ENCODE measurements at places on chromosomes 2 and 18.
A peak's percentile ranks its signal among the peaks of the same experiment; 100 is the strongest.

- DNase-seq, result no peak
These were observed 902.8 kb downstream of the DSC3 start for GRCh38 chr18:30139631-30140287.

DNA sequence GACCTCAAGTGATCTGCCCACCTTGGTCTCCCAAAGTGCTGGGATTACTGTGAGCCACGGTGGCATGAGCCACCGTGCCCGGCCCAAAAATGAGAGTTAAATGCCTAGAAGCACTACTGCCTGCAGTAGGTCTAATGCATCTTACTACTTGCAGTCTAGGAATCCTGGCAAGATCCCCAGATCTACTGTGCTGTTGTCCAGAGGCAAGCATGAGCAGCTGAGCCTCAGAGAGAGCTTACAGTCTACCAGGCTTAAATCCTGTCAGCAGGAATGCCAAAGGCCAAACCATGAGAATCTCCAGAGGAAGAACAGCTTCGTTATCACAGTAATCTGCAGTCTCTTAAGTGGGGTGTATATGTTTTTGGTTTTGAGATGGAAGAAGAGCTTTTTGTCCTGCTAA lies 54.4 kb downstream of the XRCC5 start:
- DNase-seq, result no peak

DNA sequence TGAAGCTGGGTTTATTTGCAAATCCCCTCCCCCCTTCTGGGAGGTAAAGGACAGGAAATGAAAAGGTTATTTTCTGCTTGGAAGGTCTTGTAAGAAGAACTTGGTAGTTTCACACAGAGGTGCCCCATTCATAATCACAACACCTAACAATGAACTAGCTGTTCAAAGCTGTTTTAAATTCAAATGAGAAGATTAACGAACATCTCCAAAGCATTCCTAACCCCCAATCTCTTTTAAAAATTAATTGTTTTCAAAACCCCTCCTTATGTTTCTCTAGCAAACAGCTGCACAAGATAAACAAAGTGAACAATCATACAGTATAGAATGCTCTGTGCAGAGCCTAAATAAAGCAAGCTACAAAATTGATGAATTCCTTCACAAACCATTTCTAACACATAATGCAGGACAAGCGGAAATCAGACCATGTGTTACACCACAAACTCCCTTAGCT lies 271.4 kb downstream of the SATB2 start:
- DNase-seq, result no peak

DNA sequence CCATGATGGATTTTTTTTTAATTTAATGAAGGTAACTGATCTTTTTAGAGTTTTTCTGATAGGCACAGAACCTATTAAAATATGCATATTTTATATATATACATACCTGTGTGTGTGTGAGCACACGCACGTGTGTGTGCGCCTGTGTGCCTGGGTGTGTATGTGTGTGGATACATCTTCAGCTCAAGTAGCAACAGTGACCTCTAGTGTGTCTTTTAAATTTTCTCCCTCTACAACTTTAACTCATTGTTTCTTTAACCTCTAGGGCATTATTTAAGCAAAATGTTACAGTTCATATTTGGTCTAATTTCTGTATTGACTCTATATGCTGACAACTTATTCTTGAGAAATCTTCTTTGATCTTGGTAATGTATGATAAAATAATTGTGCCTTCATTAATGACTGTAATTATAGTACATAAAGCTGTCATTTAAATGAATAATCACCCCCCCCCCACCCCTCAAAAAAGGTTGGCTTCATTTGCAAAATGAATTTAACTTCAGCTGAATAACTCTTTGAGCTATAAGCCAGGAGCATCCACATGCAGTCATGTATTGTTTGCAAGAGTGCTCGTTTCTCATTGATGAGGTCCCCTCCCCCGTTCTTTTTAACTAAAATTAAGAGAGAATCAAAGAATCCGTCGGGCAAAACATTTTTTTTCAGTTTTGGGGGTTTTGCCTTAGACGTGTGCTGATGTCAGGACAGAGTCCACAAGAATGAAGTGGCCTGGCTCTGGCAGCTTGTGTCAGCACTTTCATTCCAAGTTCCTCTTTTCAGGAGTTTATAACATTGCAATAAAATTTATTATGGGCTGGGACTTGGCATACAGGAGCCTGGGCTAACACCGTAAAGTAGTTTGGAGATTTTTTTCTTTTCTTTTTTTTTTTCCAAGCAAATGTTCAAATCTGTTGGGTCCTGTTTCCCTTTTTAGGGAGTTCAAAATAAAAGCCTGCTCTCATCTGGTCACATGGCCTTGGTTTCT lies 80.0 kb downstream of the ETAA1 start:
- DNase-seq, result peak; percentile 35

- no peak for DNase-seq
These were observed 68.1 kb downstream of the FMNL2 start for GRCh38 chr2:152402780-152403759.

DNA sequence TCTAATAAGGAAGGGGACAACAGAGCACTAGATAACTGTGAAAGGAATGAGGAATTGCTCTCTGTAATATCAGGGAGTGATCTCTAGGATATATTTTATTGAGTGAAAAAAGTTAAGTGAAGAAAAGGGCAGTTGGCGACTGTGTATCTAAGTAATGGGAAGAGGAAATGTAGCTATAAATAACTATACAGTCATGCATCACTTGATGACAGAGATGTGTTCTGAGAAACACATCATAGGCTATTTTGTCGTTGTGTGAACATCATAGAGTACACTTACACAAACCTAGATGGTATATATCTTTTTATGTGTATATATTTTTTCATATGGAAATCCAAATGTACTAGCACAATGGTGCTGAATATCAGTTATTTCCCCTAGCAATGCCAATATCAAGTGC lies 329.3 kb downstream of the TXNL1 start:
- no peak for DNase-seq

GRCh38 chr2:21740484-21740883 lies 616.7 kb downstream of the TDRD15 start:
- DNase-seq, result no peak

DNA sequence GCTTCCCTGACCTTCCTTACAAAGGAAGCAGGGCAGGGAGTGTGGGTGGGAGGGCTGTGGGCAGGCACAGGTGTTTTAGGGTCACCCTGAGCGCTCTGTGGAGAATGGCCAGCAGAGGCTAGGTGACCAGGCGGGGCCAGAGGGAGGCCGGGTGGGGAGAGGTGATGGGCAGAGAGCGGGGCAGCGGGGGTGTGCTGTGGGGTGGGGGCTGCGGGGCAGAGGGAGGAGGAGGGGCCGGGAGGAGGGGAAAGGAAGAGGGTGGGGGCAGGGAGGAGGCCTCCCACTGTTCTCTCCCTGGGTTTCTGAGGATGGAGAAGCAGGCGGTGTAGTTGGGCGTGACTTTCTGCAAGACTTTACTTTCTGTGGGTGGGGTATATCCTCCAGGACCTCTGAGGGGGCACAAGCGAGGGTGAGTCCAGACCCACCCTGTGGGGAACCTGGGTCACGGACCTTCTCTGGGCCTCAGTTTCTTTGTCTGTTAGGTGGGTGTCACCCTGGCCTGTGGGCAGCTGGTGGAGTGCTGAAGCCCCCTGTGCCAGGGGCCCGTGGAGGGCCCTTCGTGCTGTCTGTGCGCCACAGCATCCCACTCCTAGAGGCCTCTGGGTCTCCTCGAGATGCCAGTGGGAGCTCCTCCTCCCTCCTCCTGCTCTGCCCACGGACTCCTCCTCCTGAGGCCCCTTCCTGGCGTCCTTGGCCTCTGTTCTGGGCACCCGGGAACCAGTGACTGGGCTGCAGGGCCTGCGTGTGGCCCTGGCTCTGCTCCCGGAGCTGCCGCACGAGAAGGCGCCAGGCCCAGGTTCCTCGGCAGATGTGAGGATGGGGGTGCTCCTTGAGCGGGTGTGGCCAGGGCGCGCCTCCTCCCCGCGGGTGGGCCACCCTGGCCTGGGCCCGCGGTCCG lies 6.3 kb upstream of the NEU4 start:
- no peak for DNase-seq

DNA sequence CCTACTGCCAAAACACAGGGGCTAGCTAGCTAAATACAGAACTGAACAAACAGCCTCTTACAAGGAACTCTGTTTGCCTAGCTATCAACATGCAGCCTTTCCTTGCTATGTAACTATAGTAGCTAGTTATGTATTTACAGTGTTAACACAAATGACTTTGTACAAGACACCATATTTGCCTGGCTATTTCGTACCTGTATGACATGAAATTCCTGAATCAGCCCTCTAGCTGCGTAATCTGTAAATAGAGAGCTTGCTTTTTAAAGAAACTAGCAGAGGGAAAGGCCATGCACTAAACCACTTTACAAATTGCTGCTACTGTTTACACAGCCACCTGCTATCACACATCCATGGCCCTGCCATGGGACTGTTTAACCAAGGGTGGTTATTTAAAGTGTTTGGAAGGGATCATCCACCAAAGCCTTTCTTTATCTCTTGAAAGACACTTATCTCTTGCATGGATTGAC lies 248.7 kb downstream of the TFCP2L1 start:
- DNase-seq, result peak; percentile 98

- peak; percentile 95 for DNase-seq
These were observed at the start of gene ESCO1 for GRCh38 chr18:21600526-21601410. ESCO1 (minus strand) TSS chr18:21600704; CDS start chr18:21574843, 25,861 bp downstream.

- no peak for DNase-seq
These were observed 528 bp upstream of the ATG16L1 start for GRCh38 chr2:233250985-233251305.

GRCh38 chr2:148988337-148988736 lies 50.2 kb upstream of the LYPD6B start:
- DNase-seq, result no peak

- DNase-seq, result peak; percentile 98
These were observed 906.6 kb upstream of the CDH2 start for GRCh38 chr18:29083545-29083944.

DNA sequence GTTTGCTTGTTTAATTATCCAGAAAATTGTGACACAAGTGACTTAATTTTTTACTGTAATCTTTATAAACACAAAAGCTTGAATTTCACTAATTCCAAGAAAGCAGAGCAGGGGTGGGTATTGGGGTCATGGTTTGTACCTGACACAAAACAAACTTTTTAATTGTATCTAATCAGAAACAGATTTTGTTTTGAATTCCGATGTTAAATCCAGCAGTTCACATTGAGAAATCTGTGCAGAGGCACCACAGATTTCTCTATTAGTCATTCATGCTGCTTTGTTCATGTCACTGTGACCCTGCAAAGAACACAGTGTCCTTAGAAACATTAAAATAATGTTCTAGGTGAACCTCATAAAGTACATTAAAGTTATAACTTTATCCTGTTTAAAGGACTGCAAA lies 443.4 kb downstream of the NYAP2 start:
- DNase-seq, result no peak

DNA sequence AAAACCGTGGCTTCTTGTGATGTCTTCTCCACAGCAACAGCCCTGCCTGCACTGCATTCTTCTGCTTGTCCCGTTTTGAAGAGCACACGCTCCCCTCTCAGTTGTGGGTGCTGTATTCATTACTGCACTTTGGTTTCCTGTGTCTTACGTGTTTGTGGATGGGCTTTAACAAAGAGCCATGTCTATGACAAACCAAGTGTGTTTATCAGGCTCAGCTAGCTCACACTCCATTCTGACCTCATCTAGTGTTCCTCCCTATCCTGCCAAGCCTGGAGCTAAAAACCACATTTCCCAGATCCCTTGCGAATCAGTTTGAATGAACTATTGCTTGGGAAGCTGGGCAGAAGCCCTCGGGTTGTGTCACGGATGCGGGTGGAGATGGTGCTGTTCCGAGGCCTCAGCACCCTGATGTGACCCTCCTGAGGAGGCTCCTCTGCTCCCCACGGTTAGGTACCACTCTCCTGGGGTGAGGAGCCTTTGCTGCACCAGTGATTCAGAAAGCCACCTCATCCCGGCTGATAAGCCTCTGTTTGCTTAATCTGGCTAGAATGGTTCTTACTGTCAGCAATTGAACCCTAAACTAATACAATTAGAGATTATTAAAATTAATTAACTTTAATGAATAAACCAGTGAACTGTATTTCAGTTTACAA lies 116.5 kb downstream of the GALR1 start:
- DNase-seq, result peak; percentile 14

- peak; percentile 90 for DNase-seq
These were observed 978.2 kb downstream of the CPS1 start for GRCh38 chr2:211534632-211535031.

DNA sequence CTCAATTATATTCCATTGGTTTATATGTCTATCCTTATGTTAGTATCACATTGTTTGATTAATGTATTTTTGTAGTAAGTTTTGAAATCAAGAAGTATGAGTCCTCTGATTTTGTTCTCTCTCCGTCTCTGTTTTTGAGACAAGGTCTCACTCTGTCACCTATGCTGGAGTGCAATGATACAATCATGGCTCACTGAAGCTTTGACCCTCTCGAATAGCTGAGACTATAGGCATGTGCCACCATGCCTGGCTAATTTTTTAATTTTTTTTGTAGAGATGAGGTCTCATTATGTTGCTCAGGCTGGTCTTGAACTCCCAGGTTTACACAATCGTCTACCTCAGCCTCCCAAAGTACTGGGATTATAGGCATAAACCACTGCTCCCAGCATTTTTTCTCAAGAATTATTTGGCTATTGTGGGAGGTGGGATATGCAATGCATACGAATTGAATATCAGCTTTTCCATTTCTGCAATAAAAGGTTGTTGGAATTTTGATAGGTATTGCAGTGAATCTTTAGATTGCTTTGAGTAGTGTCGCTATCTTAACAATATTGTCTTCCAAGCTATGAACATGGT lies 17.7 kb upstream of the GORASP2 start:
- no peak for DNase-seq

GRCh38 chr2:158319269-158319668 lies 137.3 kb downstream of the CCDC148 start:
- no peak for DNase-seq

GRCh38 chr2:167310442-167310841 lies 422.2 kb downstream of the XIRP2 start:
- no peak for DNase-seq

- no peak for DNase-seq
These were observed 254.8 kb upstream of the DSEL start for GRCh38 chr18:67771271-67771670.

- DNase-seq, result no peak
These were observed 19.3 kb upstream of the TMEM18 start for GRCh38 chr2:696463-696862.

- no peak for DNase-seq
These were observed 91.7 kb upstream of the RMDN2 start for GRCh38 chr2:37833423-37833822.

DNA sequence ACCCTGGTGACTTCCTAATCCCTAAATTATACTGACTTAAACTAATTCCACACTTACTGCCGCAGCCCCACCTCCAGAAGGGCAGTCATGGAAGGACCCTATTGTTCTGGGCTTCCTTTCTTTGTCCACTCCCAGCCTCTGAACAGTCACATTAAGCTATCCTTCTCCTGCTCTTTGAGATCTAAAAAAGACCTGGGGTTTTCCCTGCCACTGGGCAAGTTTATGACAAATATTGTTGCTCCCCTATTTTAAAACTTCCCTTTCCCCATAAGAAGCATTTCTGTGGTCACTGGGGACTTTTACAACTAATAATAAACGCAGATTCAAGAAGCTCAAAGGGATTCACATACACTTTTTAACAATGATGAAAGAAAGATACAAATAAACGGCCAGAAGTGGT lies 47.2 kb upstream of the XPO1 start:
- DNase-seq, result no peak
